Naive B cell (primary cell): ENCODE measurements at places on chromosomes 4 and X. TPM values are rescaled to one million over a fixed set of nuclear protein-coding genes. Genes with fewer than 3 reads are reported as not detected.

- H3K27me3 ChIP-seq = no peaks in the 10 kb centered on the region
- peaks cover 17% of the 10 kb centered on the region for H3K4me1 ChIP-seq
- peaks cover 7% of the 10 kb centered on the region for H3K36me3 ChIP-seq
Measured at GRCh38 chr4:51859476-51860031, 16.6 kb downstream of the DCUN1D4 start.

GRCh38 chr4:93743635-93744034 is 84.9 kb upstream of the ATOH1 start:
- H3K4me1 ChIP-seq = peaks cover under 1% of the 10 kb centered on the region
- DNase-seq = no peak
- no peak overlapping the region for H3K27ac ChIP-seq
- H3K27me3 ChIP-seq = no peaks in the 10 kb centered on the region
- no peaks in the 10 kb centered on the region for H3K36me3 ChIP-seq
- H3K4me3 ChIP-seq = no peak overlapping the region

The DMP1 gene
- polyA plus RNA-seq = not detected

The GLUD2 gene
- polyA plus RNA-seq = 0.55 TPM
